ENCODE measurements at places on chromosomes 11 and 22. TPM values are rescaled to one million over a fixed set of nuclear protein-coding genes. Genes with fewer than 3 reads are reported as not detected.

The IGLL1 gene
- total RNA-seq, result not detected

The LMNTD2 gene
- total RNA-seq, result 0.47 TPM

The OR8D1 gene
- total RNA-seq, result not detected

The MS4A4E gene
- not detected for total RNA-seq

The NXPE4 gene
- not detected for total RNA-seq

The PRAME gene
- total RNA-seq, result not detected

The C1QTNF5 gene
- total RNA-seq, result not detected

The MGAT3 gene
- total RNA-seq, result 0.90 TPM

The ANKK1 gene
- not detected for total RNA-seq

The DCHS1 gene
- total RNA-seq, result 0.36 TPM

The MYOD1 gene
- not detected for total RNA-seq

The SCGB1D2 gene
- total RNA-seq, result not detected

- no peak for DNase-seq
These were observed 90.3 kb downstream of the TBC1D22A start for GRCh38 chr22:46852771-46853170.

DNA sequence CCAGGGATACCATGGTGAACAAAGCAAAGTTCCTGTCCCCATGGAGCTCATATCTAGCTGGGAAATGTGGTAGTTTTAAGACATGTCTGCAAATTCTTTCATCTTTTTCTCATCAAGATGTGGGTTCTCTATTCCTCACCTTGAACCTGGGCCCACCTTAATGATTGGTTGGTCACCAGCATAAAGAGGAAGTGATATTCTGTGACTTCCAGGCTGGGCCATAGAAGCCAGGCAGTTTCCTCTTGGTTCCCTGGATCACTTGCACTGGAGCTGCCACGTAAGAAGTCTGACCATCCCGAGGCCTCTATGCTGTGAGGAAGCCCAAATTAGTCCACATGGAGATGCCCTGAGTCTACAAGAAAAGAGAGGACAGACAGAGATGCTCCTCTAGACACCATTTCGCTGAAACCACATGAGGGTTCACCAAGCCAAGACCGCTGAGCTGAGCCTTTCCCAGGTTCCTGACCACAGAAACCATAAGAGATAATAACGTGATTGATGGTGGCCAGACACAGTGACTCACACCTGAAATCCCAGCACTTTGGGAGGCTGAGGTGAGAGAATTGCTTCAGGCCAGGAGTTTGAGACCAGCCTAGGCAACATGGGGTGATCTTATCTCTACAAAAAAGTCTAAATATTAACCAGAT, 119.5 kb upstream of the ISX start:
- DNase-seq, result no peak

DNA sequence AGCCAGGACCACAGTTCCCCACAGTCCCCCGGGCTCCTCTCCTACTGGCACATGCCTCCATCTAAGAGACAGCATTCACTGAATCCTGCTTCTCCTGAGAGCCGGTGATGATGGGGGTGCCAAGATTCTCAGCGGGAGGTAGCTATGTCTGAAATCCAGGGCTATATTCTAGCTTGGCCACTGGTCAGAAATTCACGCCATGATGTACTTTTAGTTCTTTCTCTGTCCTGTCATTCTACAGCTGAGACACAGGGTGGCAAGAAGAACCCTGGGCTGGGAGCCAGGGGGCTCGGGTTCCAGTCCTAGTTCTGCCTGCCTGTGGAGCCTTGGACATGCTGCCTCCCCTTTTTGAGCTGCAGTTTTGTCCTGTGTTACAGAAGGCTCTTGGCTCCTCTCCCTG, 59.2 kb upstream of the PHOX2A start:
- DNase-seq, result no peak

DNA sequence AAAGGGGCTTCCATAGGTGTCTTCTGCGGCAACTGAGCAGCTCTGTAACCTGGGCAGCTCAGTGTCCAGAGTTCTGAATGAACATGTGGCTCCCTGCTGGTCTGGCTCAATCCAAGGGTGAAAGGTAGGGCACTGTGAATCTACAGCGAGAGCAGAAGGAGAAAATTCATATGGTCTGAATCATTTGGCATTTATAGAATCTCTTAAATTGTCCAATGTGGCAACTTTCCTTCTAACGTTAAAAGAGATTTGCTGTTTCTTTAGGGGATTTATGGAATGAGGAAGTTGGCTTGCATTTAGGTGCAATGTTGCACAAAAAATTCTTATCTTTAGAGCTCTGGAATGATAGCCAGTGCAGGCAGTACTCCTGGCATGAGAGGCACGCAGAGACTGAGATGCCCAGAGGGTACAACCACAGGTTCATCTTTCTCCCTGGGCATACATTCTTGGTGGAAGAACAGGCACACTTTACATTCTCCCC, 17.0 kb downstream of the ATXN10 start:
- no peak for DNase-seq

GRCh38 chr11:120229451-120230424, 10.2 kb upstream of the POU2F3 start:
- DNase-seq, result peak; percentile 70

- DNase-seq, result no peak
These were observed 6.7 kb downstream of the TBC1D10A start for GRCh38 chr22:30320021-30320556.

DNA sequence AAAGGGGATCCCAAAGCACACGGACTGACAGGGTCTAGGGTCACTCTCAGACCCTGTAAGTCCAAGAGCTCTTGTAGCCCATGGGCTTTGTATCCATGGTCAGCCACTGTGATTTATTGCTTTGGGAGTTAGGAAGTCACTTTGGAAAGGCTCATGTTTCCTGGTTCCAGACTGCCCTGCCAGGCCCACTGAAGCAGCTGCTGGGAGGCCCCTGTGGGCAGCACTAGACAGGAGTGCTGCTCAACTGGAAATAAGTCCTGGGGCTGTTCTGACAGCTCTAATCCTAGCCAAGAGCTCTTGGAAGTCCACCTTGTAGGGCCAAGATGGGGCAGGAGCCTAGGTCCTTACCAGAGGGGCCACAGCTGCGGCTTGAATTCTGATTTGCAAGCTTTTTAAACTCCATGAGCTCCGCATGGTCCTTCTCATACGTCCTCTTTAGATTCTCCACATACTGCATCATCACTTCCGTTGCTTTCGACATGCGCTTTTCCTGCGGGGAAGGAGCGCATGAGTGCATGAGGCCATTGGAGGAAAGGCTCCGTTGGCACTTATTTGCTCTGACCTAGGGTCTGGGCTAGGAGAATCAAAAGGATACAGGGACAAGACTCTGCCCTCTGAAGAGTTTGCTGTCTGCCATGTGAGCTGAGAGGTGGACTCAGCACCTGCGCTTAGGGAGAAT, 32.2 kb upstream of the LYVE1 start:
- no peak for DNase-seq

GRCh38 chr22:38760477-38761201, 4.8 kb upstream of the SUN2 start:
- DNase-seq, result no peak

DNA sequence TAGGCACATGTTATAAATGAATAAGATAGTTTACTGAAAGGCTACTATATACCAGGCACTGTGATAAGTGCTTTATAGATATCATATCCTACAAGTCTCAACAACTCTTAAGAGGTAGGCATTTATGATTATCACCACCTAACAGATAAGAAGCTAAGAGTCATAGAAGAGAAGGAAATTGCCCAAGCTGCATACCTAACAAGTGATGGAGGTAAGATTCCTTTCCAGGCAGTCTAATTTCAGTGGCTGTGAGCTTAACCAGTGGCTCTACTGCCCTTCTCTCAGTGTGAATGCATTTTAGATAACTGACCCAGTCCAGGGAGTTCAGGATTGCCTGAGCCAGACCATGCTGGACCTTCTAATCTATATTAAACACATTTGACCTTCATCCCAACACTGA, 39.2 kb downstream of the HEPHL1 start:
- peak; percentile 33 for DNase-seq

DNA sequence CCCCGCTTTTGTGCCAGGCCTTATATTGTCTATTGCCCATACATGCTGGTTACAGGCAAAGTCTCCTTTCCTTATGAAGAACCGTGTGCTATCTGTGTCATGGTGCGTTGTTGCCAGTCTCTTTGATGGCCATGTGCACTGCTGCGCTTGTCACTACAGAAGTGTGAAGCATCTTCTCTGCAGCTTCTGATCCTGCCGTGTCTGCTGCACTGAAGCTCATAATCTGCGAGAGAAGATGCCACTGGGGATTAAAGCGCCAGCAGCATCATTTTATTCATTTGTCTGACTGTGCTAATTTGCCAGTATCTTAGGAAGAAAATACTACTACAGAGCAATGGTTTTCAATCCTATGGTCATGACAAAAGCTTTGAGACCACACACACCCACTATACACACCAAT, 330.1 kb downstream of the FAT3 start:
- no peak for DNase-seq

DNA sequence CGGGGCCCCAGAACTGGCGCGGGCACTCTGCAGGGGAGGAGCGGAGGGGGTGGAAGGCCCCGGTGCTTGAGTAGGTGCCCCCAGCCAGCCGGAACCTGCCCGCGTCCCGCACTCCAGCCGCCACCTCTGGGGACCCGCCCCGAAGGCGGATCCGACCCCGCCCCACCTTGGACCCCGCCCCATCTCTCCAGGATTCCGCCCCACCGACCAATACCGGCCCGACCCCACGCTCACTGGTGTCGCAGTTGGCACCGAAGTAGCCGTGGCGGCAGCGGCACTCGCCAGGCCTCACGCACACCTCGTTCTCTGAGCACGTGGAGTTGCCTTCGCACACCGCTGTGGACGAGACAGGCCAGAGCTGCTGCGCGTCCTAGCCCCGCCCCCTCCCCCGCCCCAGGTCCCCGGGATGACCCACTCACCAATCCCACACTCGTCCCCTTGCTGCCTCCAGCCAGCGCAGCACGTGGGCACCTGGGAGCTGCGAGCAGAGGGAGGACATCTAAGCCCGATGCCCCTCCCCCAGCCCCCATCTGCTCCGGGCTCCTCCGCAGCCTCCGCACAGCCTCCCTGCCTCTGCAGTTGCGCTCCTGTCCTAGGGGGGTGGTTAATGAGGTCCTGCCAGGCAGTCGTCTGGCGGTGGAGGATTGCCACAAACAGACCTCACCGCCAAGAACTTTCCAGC, 6.0 kb downstream of the SCARF2 start:
- DNase-seq, result peak; percentile 56

DNA sequence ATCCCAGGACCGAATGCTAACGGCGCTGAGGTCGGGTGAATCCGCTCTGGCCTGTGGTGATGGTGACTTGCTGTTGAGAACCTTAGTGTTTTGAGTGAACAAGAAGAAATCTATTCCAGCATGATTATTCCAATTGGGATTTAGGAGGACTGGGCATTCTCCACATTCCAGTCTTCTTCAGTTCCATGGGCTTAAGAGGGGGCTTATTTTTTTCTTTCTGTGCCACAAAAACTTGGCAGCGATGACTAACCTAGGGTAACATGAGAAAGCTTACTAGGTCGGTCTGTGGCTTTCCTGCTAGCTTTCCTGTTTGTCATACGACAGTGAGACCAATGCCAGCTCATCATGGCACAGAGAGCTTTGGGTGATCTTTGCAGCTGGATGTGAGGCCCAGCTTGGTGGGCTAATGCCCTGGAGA, 62.9 kb upstream of the ATXN10 start:
- peak; percentile 59 for DNase-seq

- no peak for DNase-seq
These were observed 9.6 kb downstream of the REXO2 start for GRCh38 chr11:114448749-114449482.

- no peak for DNase-seq
These were observed 60.0 kb downstream of the GLYATL1 start for GRCh38 chr11:58999291-58999680.

DNA sequence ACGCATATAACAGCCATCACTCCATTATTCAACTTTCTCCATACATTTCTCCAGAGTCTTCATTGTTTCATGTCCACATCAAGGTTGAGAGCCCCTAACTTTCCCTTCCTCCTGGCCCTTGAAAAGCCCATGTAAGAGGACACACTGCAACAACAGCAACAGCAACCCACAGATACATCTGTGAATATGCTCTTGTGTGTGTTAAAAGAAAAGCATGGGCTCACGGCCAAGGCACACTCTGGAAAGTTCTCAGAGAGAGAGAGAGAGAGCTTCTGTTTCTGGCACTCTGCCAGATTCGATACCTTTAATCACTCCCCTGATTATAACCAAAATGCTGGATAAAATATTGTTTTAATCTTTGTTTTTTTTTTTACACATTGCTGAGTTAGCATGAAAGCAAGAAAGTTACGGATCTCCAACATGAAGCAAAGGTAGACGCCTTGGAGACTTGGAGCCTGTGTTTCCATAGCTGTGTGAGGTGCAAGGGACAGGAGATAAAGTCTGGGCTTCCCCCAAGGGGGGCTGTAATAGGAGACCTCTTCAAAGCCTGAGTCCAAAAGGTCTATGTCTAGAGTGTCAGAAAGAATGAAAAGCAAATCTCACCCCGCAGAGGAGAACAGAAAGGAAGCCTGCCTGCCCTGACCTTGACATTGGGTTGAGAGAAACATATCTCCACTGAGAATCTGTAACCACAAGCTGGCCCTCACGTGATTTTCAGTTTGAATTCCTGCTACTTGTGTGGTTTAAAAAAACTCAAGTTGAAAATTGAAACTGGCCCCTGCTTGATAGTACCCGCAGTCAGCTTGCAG, 33.7 kb upstream of the MPPED1 start:
- peak; percentile 61 for DNase-seq

DNA sequence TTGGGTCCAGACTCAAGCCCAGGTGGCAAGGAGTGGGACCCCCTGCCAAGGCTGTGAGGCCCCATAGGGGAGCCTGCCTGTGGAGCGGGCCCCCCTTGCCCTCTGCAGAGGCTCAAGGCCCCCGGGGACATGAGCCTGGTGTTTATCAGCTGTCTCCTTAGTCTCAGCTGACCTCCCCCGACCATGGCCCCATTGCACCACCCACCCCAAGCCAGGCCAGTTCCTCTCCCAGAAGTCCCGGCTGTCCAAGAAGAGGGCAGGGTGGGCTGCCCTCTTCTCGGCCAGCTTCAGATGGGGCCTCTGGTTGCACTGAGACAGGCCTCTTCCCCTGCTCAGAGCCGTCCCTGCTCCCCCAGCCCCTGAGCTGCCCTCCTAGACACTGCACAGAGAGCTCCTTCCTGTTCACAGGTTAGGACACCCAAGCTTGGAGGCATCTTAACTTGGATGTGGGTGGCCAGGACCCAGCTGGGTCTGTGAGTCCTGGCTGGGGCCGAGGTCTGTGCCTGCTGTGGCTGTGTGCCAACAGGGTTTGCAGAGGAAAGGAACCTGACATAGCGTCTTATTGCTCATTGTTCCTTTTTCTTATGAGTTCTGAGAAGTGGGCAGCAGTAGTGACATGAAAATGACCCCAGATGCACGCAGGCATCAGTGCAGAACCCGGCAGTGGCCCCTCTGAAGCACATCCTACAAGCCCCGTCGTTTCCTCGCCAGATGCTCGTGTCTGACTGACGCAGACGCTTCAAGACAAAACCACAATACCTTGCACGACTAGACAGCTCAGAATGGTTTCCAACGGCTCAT, 5.4 kb downstream of the TRABD start:
- DNase-seq, result peak; percentile 91

GRCh38 chr11:122440811-122441665, 214.5 kb upstream of the UBASH3B start:
- DNase-seq, result no peak

GRCh38 chr11:35210876-35211546, 72.0 kb downstream of the CD44 start:
- DNase-seq, result no peak

DNA sequence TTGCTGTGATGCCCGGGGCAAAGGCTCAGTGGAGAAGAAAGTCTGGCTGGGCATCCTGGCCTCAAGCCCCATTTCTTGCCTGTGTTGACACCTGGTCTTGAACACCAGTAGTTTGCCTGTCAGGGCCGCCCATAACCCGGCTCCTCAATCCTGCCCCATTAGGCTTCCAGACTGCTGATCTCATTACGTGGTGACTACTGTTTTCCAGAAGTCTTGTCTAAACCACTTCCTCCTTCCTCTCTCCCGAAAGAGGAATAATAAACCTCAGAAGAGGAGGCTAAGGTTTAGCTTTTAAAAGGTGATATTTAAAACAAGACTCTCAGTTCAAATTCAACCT, 97.7 kb downstream of the CD44 start:
- peak; percentile 64 for DNase-seq
